Psoas muscle (tissue), 8 donors: ENCODE measurements at places on chromosomes 3 and 15.

DNA sequence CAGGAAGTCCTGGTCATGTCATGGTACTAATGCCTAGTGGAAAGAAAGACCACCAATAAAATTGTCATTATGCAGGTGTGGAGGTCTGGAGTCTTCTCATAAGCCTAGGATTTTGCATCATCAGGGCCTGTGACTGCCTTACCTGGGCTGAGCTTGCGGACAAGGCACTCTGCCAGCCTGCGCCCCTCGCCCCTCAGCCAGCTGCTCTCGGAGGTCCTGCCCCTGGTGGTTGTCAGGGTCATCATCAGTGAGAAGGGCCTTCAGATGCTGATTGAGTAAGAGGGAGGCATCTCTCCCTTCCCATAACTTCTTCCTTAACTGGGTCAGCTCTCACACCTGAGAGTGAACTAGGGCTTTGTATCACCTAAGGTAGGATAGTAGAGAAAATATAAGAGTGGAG lies 132.8 kb downstream of the DCLK3 start:
- DNase-seq = no peak

GRCh38 chr15:89496155-89497098 lies at the start of gene RHCG:
TSS of gene RHCG (minus strand) at chr15:89496583. CDS start at chr15:89496544, 39 bp downstream.
- DNase-seq = no peak

DNA sequence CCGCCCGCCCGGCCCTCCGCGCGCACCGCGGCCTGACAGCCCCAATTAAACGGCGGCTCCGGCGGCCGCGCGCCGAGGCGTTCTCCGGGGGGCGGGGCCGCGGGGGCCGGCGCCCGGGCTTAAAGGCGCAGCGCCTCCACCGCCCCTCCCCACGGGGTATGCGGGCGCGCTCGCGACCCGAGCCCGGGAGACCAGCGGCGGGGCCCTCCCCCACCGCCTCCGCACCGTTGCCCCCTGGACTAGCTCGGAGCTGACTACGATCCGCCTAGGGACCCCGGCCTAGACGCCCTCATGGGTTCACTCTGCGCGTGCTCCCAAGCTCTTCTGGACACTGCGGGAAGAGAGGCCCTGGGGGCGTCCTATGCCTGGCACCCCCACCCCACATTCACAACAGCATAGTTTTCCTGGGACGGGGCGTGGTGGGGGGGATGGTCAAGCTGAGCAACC lies at the start of gene DUSP7:
TSS of gene DUSP7 (minus strand) at position 51 of the 447 bp plus-strand sequence. CDS start 205 bp downstream, outside the sequence.
- DNase-seq = peak; percentile 82

DNA sequence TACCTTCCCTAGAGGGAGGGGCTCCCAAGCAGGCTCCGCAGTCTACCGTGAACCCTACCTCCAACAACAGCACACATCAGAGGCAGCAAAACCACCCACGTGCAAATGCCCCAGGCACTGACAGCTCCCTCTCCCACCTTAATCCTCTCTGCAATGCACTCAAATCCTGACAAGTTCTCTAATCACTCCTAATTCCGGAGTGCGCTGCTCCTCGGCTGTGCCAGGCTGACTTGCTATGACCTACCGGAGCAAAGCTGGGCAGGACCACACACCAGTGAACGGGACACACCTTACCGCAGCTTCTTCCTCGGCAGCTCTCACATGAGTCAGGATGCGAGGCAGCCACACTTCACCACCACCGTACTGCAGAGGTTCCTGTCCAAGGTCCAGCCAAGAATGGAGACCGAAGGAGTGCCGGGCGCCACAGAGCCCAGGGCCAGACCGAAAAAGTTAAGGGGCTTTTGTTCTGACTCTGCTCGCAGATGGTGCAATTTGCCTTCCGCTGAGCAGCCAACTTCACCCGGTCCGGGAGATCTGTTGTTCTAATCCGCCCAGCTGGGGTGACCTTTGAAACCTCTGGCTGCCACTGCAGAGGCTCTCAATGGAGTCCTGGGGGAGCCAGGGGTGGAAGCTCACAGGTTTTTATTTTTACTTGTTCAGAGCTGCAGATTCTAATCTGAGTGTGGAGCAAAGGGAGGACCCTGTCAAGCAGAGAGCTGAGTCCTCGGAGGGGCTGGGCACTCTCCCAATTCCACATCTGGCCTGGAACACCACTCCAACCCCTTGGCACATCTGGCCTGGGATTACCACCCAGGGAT lies 84.4 kb downstream of the MYLK start:
- DNase-seq = peak; percentile 27

GRCh38 chr3:150023239-150023636 lies 52.5 kb upstream of the PFN2 start:
- DNase-seq = no peak

DNA sequence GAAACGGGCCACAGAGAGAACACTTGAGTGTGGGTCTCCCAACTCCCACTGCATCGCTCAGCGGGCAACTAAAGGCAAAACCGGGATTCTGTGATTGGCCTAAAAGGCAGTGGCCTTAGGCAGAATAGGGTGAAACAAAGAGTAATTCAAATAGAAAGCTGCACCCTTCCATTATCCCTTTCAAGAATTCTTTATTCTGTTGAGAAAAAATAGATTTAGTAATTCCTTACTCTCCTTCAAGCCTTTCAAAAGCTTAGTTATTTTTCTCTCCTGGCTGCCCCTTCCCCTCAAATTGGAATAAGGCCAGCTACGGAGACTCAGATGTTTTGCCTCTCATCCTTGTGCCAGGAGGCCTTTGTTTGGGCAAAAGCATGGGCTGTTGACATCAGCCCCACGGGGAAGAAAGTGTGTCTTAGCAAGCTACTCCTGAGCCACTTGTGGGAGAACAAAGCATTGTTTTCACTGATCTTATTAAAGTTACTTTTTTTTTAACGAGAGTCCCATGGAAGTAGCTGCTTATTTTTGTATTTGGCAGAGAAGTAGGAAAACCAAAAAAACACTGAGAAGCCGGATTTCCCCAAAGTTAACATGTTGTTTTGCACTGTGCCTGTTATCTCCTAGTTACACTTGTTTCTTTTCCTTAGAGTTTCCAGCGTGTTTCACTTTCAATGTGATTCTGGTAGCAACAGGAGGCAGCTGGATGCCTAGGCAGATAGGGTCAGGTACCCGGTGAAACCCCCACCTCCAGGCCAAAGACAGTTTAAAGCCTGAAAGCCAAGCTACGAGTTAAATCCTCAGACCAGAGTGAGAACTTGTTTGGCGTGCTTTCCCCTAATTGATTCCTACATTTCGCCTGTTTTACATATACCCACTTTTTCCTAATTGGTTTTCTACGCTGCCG lies 2.2 kb downstream of the ST6GAL1 start:
- no peak for DNase-seq

DNA sequence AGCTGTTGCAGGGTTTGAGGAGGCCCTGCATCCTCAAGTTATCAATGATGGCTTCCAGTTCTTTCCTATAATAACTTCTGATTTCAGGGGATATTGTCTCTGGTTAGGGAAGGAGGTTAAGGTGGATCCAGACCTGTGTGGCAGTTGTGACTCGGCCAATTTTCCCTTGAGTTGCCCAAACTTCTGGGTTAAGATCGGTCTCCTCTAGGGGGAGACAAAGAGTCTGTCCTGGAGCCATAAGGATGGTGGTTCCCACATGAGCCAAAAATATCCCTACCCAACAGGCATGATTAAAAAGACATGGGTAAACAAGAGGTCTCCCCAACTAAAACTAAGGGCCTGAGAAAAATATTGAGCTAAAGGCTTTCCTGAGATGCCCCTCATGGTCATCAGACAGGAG lies 227.5 kb upstream of the MDFIC2 start:
- no peak for DNase-seq

DNA sequence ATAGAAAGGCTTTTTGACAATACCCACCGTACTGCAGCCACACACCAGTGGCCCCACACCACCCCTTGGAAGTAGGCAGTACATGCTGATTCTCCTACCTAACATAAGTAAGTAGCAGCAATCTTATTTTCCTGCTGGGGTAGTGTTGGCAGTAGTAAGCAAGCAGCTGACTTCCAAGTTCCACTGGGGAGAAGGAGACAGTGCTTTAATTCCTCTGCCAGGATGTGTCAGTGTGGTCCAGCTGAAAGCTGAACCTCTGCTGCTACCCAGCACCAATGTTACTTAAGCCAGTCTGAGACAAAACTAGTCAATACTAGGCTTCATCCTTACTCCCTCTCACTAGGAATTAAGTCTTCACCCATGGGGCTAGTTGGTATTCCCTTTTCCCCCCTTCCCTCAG lies 74.7 kb downstream of the DZIP3 start:
- DNase-seq = no peak

GRCh38 chr15:42608110-42608531 lies 32.7 kb downstream of the STARD9 start:
- DNase-seq = no peak

GRCh38 chr3:187520027-187520945 lies 149.9 kb downstream of the SST start:
- DNase-seq = peak; percentile 59

DNA sequence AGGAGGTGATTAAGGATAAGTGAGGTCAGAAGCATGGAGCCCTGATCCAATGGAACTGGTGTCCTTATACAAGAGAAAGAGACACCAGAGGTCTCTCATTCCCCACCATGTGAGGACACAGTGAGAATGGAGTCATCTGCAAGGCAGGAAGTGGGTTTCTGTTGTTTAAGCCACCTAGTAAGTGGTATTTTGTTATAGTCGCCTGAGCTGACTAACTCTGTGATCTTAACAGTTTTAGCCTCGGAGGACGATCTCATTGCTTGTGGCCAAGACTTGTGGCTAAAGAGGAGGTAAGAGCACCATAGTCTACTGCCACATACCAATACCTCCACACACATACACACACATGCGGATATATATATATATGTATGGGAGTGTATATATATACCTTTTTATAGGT lies 73.8 kb downstream of the MCTP2 start:
- no peak for DNase-seq

GRCh38 chr3:117248153-117248552 lies 538.6 kb downstream of the TUSC7 start:
- DNase-seq = no peak

DNA sequence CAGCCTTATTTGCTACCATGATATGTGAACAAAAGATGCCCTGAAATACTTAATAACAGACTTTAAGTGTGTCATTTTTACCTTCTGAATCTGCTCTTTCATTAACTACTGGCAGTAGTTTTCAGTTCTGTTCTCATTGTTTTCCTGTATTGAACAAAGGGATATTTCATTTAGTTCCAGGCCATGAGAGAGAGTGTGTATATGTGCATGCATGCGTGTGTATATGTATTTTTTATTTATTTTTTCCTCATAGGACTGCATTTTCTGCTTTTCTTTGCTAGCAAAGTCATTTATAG lies 46.8 kb upstream of the CRTC3 start:
- DNase-seq = no peak
